Renal pelvis (tissue), 12 donors: ENCODE measurements at places on chromosomes 5 and 9.

GRCh38 chr5:121533814-121534213 is 317.9 kb upstream of the FTMT start:
- no peak for DNase-seq

- DNase-seq = no peak
Observed at GRCh38 chr5:128195316-128195715, 111.8 kb downstream of the SLC12A2 start.

- no peak for DNase-seq
Observed at GRCh38 chr9:134306636-134307600, 19.3 kb upstream of the RXRA start.

GRCh38 chr5:85500869-85501268 is 1116.2 kb upstream of the EDIL3 start:
- no peak for DNase-seq

DNA sequence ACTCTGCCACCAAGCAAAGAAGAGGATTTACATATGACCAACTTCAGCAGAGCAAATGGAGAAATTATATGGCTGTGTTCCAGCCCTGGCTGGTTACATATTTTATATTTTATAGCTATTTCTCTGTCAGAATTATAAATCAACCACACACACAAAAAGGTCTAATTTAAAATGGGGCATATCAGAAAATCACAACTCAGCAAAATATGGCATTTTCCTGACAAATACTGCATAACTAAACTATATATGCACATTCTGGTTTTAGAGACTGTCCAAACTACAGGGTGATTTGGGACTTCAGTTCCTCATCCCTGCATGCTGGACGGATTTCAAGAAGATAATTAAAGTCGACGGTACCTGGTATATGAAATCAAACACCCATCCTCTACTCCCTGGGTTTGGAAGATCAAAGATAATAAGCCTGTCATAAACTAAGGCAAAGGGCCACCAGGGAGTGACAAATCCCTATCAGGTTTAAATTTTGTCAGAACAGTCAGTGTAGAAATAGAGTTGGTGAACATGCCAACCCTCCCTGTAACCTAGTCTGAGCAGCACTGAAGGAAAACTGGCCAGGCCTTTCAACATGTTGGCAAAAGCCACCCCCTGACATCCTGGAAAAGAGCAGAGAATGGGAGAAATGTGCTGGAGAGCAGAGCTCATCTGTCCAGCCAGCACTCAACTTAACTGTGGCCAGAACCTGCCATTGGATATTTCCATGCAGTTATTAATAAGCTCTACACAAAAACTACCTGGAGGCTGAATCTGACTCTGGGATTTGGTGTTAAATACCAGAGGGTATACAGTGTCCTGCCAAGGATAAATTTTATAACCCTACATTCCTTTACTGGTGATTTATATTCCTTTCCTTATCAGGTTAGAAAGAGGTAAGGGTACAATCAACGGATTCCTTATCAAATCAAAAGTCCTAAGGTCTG is 235.7 kb downstream of the ENC1 start:
- no peak for DNase-seq

DNA sequence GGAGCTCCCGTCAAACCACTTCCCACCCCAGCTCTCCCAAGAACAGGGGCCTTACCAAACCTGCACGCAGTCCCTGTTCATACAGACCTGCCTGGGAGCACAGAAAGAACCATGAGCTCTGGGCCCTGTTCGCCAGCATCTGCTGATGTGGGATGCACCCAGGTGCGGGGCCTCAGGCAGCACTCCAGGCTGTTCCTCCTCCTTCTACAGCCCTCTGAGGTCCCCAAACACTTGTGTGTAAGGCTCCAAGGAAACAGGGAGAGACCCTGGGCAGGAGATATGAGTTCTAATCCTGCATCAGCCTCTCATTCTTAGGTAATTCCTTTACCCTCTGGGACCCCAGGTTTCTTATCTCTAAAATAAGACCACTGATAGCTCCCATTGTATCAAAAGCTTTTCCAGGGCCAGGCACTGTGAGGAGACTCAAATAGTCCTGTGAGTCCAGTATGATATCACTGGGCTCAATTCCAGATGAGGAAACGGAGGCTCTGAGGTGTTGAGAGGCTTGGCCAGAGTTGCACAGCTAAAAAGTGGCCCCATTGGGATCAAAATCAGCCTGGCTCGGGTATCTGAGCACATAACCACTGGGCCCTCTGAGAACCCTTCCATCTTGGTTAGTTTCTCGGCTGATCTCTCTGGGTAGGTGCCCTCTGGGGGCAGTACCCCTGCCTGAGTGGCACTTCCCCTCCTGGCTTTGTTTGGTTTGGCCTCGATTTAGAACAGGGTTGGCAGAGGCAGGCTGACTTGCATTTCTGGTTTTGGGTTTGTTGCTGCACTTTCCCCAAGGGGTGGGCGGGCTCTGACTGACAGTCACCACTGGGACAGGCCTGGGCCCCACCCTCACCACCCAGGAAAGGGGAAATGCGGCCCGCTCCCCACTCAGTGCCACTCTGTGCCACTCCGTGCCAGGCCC is 116.8 kb downstream of the RGS3 start:
- no peak for DNase-seq

DNA sequence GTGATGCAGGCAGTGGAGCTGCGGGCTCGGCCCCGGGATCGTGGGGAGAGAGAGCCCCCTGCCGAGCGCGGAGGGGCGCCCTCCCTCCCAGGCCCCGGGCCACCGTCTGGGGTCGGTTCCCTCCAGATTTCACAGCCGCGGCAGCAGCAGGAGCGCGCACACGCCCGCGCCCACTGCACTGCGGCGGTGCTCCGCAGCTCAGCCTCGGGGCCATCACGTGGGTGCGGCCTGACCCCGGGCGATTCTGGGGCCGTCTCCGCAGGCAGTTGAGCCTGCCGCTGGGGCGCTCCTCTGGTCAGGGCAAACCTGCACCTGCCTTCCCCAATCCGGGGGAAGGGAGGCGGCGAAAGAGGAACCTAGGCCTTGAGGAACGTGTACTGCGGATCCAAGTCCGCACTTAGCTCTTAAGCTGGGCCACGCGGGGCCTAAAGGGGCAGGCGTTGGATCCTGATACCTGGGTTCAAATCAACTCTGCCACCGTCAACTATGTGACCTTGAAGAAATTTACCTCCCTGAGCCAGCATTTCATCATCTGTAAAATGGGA is 9.4 kb upstream of the DELE1 start:
- peak; percentile 46 for DNase-seq

DNA sequence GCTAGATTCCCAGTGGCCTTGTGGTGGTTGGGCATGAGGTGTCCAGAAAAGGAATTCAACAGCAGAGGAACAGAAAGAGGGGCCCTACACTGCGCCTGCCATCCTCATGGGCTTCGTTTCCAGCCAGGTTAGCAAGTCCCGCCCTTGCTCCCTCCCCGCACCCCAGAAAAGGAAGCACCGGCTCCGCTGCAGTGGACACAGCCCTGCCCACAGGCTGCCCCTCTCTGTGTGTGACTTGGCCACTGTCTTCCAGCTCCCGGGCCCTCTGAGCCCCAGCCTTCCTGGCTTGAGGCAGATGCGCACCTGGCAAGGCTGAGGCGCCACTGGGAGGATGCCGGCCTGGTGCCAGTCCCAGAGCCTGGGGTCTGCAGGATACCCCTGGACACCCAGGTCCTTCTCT is 305.0 kb upstream of the IRX4 start:
- DNase-seq = no peak

DNA sequence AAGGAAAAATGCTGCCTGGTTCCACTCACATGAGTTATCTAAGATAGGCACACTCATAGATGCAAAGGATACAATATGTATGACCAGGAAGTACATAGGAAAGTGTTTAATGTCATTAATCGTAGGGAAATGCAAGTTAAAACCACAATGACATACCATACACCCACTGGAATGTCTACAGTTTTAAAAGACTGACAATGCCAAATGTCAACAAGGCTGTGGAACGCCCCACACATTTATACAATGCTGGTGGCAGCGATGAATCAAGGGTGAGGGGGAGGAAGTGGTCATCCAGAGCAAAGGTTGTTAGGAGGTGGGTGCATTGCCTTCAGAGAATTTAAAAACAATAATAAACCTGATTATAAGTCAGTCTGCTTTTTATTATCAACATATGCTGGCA is 437.8 kb downstream of the ARHGEF28 start:
- no peak for DNase-seq

- no peak for DNase-seq
Observed at GRCh38 chr5:148932355-148932935, 106.0 kb downstream of the ADRB2 start.

DNA sequence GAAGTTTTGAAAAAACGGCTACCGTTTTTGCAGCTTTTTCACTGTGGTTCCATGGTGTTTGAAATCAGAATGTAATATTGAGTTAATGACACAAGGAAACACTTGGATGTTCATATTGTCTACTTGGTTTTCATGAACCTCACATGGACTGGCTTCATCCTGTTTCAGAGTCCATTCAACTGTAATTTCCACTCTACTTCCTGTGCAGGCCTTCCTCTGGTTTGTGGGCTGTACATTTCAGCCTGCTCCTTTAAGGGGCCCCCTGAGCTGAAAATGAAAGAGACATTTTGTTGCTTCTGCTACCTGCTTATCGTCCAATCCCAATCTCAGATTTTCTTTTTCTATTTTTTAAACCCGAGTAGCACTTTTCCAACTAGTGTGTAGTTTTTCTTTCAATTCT is 41.8 kb upstream of the CDKN2B start:
- no peak for DNase-seq

DNA sequence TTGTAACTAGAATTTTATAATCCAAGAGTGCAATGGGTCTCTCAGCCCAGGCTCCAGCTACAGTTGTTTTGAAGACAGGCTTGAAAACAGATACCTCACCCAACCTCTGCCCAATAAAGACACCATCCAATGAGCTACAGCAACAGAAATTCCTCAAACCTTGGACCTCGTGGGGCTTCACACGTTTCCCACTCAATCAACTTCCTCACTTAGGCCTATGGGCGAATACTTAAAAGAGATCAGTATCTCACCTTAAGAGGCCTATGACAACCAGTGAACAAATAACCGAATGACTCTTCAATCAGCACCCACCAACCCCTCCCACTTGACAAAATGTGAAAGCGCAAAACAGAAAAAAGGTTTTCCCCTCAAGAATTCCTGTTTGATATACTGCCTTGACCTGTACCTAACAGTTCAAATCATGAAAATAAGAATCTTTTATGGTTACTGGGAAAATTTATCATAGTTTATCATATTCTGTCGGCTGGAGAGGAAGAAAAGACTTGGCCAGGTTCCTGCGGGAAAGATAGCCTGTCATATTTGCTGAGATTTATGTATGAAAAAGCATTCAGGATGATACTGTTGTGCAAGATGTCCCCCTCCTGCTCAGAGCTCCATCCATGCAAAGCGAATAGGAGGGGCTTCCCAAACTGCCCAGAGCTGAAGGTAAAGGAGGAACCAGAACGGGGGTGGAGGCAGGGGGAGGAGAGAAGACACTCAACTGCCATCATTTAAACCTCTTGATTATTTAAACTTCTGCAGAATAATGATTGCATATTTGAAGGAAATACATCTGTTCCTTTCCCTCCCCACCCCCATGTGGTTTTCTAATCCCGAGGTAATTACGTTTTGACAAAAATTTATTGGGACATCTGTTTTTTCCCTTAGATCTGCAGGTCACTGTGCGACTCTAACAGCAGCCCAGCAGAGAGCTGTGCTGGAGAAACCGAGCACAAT is 256.3 kb downstream of the NFIB start:
- no peak for DNase-seq

DNA sequence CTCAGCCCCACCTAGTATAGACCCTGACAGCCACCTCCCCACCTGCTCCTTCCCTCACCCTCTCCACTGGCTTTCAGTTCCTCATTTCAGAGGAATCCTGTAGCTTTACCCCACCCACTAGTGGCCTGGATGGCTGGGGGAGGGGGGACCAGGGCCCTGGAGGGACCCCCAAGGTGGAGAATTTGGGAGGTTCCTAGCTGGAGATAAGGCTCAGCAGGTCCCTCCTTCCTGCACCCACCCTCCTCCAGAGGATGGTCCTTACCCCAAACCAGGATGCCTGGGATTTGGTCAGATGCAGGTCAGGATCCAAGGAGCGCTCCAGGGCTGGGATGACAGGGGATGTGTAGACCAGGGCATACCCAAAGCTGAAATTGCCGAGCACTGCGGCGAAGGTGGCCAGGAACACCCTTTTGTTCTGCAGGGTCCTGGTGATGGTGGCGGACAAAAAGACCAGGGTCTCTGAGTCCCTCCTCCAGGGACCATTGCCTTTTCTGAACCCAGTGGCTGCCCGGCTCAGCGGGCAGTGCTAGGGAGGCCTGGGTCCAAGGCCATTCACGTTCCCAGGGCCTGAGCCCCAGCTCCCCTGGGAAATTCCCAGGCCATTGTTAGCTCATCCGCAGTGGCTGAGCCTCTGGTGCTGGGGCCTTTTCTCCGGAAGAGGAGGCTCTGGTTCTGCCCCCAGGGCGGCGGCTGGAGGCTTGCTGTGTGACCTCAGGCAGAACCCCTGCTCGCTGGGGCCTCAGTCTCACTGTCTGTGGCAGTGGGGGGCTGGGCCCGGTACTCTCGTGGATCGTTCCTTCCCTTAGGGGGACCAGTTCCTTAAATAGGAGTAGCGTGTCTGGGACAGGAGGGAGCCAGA is 678 bp downstream of the SLC2A6 start:
- no peak for DNase-seq

- DNase-seq = no peak
Observed at GRCh38 chr5:148623101-148623500, 31.2 kb downstream of the HTR4 start.

- peak; percentile 61 for DNase-seq
Observed at GRCh38 chr5:33997331-33997983, 10.4 kb downstream of the AMACR start.

DNA sequence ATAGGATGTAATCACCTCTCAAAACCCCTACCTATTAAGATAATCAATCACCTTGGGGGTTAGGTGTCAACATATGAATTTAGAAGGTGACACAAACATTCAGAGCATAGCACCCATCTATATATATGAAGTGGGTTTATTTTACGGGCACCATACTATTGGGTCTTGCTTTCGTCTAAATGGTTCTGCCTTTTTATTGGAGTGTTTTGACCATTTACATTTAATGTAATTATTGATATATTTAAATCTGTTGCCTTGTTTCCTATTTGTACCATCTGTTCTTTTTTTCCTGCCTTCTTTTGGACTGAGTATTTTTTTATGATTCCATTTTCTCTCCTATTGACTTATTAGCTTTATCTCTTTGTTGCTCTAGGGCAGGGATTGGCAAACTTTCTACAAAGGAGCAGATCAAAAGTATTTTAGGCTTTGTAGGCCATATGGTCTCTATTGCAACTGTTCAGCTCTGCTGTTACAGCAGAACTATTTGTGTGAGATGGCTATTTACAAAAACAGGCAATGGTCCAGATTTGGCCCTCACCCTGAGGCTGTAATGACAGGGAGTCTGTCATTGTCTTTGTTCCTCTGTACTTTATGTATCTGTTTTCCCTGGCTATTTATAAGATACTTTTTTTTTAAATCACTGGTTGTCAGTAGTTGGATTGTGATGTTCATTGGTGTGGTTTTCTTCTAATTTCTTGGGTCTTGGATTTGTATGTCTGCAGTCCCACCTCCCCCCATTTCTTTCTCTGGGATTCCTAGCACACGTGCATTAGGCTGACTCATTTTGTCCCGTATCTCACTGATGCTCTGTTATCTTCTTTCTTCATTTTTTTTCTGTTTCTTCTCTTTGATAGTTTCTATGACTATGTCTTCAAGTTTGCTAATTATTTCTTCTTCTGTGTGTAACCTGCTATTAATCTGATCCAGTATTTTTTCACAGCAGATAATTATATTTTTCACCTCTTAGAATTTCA is 127.1 kb downstream of the DAB2IP start:
- no peak for DNase-seq

- no peak for DNase-seq
Observed at GRCh38 chr9:13879981-13880380, 434.0 kb downstream of the NFIB start.
